SIG-M5 (cell line): ENCODE measurements at places on chromosomes 3 and 15.

GRCh38 chr15:55742927-55743728, at the start of gene PRTG:
PRTG (minus strand) TSS chr15:55743152; CDS start chr15:55742931, 221 bp downstream.
- no peak for DNase-seq

DNA sequence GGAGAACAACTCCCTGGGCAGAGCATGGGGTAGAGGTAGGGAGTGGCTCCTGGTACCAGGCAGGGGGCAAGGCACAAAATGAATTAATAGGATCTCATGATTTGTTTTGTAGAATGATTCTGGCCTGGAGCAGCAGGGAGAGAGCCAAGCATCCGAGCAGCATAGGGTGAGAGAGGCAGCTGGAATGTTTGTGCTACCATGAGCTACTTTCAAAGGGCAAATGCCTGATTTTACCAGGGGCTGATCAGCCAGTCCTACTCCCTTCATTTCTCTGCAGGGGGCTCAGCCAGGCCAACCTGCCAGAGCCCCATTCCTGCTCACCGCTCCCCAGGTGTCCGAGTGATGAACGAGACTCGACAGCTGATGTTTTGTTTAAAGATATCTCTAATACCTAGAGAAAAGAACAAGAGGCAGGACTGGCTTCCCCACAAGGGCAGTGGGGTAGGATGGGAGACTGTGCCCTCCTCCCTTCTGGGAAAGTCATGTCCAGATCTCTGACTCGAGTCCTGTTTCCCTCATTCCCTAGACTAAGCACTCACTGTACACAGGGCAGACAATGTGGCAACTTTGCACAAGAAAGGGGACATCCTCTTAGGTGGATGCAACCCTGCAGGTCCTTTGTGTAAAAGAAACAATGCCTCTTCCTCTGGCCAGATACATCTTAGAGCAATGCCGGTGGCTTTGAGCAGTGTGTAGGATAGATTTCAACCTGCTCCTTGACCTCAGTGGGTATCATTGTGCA, 12.9 kb downstream of the DUOX2 start:
- no peak for DNase-seq

- DNase-seq, result no peak
Measured at GRCh38 chr3:195612075-195612800, 28.5 kb upstream of the APOD start.

GRCh38 chr3:155110996-155111901, 31.1 kb downstream of the MME start:
- no peak for DNase-seq

DNA sequence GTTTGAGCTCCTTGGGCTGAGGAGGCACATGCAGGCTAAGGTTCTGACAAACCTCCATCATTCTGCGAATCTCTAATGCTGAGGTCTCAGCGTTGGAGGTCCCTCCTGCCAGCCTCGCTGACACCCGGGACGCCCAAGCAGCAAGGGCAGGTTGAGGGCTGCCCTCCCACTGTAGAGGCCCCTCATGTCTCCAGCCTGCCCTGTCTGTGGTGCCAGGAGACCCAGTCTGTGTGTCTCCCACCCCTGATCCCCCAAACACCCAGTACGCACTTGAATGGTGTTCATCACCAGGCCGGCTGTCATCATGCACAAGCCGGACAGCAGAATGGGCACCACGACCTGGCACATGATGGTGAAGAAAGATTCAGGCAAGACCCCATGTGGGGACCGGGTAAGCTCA, 27.8 kb downstream of the SLC41A3 start:
- no peak for DNase-seq
